ENCODE measurements at places on chromosomes 12 and 14. TPM values are rescaled to one million over a fixed set of nuclear protein-coding genes. Genes with fewer than 3 reads are reported as not detected.

The CNPY2 gene
- 126 TPM for total RNA-seq

DNA sequence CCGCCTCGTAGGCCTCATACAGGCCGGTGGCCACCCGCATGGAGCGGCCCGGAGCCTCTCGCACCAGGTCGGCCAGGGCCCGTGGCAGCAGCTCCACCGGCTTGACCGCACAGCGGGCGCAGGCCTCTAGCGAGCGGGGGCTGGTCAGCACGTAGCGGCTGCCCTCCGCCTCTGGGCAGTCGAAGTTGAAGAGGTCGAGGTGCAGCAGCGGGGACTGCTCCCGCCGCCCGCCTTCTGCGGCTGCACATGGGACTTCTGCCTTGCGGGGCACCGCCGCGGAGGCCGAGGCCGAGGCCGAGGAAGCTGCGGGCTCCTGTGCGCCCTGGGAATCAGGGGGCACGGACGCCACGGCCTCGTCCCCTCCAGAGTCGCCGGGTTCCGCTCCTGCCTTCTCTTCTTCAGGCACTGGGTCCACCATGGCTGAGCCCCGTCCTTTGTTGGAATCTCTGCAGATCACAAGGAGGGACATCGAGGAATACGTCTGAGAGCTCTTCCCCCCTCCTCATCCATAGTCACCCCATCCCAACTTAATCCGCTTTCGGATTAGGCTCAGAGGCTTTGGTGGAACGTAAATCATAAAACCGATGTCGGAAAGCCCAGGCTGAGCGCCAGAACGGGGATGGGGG, 1.4 kb downstream of the CCDC177 start:
- DNase-seq = no peak

GRCh38 chr12:62448436-62448835, 18.2 kb upstream of the MON2 start:
- no peak for DNase-seq

GRCh38 chr14:96160076-96160912, 44.3 kb upstream of the BDKRB2 start:
- no peak for DNase-seq
